ENCODE measurements at places on chromosomes 7 and 10.

GRCh38 chr7:141674171-141674671 is 27.7 kb downstream of the DENND11 start:
- no peaks in the 10 kb centered on the region for H3K36me3 ChIP-seq
- no peak overlapping the region for H3K4me3 ChIP-seq
- peaks cover 2% of the 10 kb centered on the region for H3K4me1 ChIP-seq
- H3K27ac ChIP-seq, result no peak overlapping the region
- H3K27me3 ChIP-seq, result no peaks in the 10 kb centered on the region

DNA sequence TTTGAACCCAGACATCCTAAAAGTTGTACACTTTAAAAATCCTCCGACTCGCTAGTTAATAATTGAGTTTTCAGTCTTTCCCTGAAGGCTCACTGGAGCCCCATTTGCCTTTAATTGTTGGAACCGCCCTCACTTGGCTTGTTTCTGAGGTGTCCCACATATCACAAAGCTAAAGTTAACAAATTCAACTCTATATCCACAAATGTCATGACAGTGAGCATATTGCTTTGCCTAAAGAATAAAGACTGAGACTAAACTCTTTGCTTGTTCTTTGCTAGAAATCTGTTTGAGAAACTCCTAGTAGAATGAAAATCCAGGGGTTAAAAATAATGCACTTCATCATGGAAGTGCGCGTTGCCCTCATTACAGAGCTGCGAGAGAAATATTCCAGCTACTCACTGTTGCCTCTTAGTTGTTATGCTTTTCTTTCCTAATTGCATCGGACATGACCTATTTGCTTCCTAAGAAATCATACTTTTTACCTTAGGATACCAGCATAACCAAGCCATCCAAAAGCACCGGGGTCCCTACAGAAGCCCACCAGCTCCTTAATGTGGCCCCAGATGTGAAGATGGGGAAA is 752 bp downstream of the THSD7A start:
- no peaks in the 10 kb centered on the region for H3K4me1 ChIP-seq
- H3K27ac ChIP-seq, result no peak overlapping the region
- peaks cover 1% of the 10 kb centered on the region for H3K27me3 ChIP-seq
- no peaks in the 10 kb centered on the region for H3K36me3 ChIP-seq

DNA sequence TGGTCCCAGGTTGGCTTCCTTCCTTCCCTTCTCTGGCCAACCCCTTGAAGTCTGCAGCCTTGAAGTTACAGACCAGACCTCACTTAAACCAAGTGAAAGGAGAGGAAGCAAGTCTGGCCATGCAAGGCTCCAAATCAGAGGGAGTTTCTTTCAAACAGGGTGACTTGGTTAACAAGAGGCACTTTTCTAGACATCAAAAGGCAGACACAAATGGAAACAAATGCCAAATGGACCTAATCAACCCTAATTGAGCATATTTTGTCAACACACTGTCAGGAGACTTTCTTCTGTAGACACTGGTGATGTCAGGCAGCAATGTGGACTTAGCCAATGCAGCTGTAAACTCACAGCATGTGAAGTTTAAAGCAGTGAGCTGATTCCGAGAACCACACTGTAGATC is 282.7 kb upstream of the FZD8 start:
- DNase-seq, result no peak
- H3K27ac ChIP-seq, result no peak overlapping the region
- H3K27me3 ChIP-seq, result no peaks in the 10 kb centered on the region
- H3K36me3 ChIP-seq, result no peaks in the 10 kb centered on the region
- no peaks in the 10 kb centered on the region for H3K4me1 ChIP-seq
- no peak overlapping the region for H3K4me3 ChIP-seq

GRCh38 chr7:68914006-68914405 is 684.3 kb upstream of the AUTS2 start:
- H3K4me1 ChIP-seq, result no peaks in the 10 kb centered on the region
- H3K36me3 ChIP-seq, result no peaks in the 10 kb centered on the region
- no peaks in the 10 kb centered on the region for H3K27me3 ChIP-seq

DNA sequence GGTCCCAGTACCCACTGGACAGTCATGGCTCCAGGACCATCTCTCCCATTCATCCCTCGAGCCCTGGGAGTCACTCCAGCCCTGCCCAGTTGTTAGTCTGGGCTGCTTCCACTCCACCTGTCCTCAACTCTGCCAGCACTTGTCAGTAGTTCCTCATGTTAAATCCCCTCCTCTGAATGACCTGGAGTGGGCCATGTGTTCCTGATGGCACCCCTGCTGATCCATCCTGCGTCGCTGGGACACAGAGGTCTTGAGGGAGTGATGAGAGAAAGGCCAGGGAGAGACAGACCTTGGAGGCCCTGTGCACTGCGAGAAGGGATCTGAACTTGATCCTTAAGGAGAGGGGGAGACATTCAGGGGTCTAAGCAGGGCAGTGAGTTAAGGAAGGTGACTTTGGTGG is 174.9 kb downstream of the GRID1 start:
- no peak for DNase-seq
- no peaks in the 10 kb centered on the region for H3K27me3 ChIP-seq
- H3K4me1 ChIP-seq, result no peaks in the 10 kb centered on the region
- no peak overlapping the region for H3K4me3 ChIP-seq

Measured in iPS DF 6.9 (cell line).